ENCODE measurements at places on chromosomes 2 and 18.

DNA sequence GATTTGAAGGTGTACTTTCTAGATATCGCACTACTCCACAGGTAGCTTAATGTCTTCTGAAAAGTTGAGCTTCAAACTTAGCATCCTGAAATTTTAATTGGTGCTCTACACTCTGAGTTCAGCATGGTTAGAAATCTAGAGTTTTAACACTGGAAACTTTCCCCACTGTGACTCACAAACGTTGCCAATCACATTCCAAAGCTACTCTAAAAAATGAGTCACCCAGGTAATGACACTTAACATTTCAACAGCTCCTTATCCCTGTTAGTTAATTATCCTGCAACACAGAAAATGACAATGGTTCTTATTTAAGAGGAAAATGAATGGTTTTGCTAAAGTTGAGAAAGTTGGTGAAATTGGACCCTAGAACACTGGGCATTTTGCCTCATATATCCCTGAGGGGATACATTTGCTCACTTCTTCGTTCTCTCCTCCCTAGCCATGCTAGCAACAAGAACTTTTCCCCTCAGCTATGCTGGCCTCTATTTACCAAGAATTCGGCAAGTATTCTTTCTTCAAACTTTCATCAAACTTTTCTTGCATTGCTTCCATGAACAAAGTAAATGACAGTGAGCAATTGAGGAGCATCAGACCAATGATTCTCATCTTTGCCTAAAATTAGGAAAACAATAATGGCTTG, 1024.1 kb upstream of the KLHL29 start:
- DNase-seq, result no peak

GRCh38 chr2:14540015-14540414, 92.5 kb upstream of the LRATD1 start:
- no peak for DNase-seq

- DNase-seq, result peak; percentile 41
These were observed 62.3 kb upstream of the CCDC195 start for GRCh38 chr2:224778474-224778877.

DNA sequence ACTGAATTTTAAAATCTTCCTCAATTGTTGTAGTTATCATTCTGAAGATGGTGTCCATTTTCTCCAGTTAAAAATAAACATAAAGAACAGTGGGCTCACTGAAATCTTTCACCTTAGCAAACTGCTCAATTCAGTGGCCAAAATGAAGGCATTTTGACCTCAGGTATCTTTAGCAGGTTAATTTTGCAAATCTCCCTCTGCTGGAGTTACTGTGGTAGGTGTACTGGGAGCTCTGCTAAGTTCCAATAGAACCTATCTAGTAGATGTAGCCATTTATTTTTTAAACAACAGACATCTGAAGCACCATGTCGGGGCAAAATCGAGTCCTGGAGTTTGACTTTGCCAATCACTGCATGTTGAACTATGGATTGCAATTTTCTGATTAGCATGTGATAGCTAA, 177.1 kb downstream of the IRS1 start:
- no peak for DNase-seq

GRCh38 chr2:20220806-20221554, 4.0 kb downstream of the SDC1 start:
- DNase-seq, result no peak

- DNase-seq, result no peak
These were observed 862.5 kb upstream of the ID2 start for GRCh38 chr2:7819316-7819715.

DNA sequence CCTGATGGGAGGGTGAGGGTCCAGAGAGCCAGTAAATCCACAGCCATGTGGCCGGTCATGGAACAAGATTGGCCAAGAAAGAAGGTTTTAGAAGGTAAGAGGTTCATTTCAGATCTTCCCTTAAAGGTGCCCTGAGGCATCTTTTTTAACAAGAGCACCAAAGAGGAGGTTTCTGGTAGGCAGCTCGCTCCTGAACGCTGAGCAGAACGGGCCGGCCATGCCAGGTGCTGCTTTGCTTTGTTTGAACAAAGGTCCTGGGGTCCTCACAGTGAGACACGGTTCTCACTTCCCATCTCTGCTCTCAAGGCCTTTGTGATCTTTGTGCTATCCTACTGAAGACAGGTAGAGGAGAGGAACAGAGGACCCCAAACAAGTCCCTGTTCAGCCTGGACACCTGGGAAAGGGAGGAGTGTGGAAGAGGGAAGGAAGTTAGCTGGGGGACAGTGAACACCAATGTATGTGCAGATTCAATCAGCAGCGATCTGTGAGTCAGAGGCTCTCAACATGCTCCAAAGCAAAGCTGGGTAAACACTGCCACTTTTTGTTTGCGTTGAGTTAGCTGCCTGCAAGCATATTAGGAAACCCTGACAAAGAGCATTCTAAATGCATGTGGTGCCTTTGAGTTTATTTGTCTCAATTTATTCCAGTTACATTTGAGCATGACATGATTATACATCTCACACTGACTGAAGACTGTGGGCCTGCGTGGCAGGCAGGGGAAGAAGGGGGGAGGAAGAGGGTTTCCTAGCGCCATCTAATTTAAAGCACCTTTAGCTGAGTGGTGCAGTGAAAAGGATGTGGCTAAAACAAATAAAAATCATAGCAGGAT, 102.4 kb downstream of the ASB1 start:
- DNase-seq, result no peak

DNA sequence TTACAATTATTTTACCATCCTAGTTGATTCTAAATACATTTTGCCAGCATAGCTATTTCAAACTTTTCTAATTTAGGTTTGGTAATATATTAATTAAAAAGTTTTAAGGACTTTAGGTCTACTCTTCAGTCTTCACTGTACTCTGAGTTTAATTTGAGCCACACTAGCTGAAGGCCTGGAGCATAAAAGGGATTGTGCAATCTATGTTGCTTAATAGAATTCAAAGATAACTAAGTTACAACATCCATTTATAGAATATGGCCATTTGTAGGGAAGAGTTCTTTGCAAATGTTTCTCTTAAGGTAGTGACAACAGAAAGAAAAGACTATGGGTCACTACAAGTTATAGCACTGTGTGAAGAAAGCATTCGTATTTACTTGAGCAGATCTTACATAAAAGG, 702.2 kb upstream of the NRXN1 start:
- DNase-seq, result no peak

GRCh38 chr2:174752403-174753037, 11.8 kb downstream of the CHRNA1 start:
- no peak for DNase-seq

DNA sequence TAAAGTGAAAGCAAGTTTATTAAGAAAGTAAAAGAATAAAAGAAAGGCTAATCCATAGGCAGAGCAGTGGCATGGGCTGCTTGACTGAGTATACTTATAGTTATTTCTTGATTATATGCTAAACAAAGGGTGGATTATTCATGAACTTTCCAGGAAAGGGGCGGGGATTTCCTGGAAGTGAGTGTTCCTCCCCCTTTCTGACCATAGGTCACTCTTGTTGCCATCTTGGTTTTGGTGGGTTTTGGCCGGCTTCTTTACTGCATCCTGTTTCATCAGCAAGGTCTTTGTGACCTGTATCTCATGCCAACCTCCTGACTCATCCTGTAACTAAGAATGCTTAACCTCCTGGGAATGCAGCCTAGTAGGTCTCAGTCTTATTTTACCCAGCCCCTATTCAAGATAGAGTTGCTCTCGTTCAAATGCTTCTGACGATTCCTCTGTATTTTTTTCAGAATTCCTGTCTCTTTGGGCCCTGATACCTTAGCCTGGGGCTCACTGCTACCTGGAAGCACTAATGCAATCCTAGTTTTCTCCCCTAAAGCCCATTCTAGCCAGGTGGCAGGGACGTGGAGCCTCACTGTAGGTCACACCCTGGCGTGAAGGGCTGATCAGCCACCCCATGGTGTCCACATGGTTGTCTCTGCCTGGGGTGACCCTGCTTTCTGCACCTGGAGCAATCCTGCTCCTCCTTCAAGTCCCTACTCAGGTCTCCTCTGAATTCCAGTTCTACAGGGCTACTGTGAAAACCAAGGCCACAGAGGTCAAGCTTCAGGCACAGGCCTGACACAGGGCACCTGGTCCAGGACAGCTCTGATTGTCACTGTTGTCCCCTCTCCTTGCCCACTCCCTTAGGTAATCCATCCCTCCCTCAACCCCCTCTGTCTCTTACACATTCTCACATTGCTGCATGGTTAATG, 6.0 kb upstream of the SLC35F6 start:
- no peak for DNase-seq

- DNase-seq, result no peak
These were observed 1057.2 kb upstream of the TMEFF2 start for GRCh38 chr2:193251909-193252308.
